Stimulated activated CD8-positive, alpha-beta memory T cell treated with anti-CD3 and anti-CD28 coated beads, Interleukin-7, amount 100 ng/mL, for 1 hour (primary cell): ENCODE measurements at places on chromosomes 12 and 14.

DNA sequence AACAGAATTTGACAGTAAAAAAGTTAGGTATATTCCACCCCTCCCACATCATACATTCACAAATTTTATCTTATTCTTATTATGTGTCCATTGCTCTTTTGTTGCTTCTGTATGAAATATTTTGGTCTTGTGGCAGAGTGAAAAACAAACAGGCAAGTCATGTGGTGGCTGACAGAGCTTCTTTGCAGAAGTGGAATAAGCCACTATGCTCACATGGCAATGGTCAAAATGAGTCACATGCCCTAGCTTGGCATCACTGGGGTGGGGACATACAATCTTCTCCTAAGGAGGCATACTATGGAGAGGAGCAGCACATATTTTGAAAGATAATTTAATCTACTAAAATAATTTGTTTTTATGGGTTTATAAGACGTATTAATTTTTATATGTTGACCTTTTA is 27.7 kb upstream of the CMA1 start:
- DNase-seq, result no peak

- no peak for DNase-seq
Measured at GRCh38 chr12:105445649-105446048, 115.2 kb downstream of the C12orf75 start.

DNA sequence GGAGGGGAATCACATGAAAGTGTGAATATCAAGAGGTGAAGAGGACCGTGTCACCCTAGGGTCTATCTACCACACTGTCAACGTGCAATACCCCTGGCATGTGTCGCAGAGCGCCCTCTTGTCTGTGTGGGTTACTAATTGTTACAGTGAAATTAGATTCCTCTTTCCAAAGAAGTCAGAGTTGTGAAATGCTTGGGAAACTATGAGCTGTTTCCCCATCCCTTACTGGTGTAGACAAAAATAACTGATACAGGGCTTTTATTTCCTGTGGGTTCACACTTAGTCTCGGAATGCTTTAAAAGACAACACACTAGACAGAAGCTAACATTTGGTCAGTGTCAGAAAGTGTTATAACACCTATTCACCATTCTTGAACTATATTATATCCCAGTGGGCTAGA is 597.3 kb downstream of the NRXN3 start:
- no peak for DNase-seq

DNA sequence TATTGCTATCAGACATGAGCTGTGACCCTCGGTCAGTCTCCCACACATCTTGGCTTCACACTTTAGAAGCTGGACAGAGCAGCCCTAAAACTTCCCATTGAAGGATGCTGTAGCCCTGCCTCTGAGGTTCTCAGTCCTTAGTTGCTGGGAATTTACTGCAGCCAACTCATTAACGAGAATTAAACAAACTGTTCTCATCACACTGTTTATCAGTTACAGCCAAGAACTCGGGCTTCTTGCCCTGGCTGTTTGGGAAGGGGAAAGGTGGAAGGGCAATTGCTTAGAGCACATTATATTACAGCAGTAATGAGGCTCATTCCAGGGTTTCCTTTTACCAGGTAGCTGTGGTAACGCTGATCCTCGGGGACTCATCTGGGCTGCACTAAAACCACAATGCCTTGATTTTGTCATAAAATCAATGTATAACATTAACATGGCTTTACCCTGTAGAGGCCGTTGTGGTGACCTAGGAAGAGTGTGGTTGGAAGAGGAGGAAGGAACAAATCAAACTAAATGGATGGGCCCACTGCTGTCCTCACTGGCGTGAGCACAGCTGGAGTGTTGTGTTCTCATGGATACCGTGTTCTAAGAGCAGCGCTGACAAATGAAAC is 87.1 kb downstream of the GPR135 start:
- DNase-seq, result no peak

- DNase-seq, result no peak
Measured at GRCh38 chr14:29390081-29390832, 537.4 kb downstream of the PRKD1 start.

- no peak for DNase-seq
Measured at GRCh38 chr12:32475724-32476123, 76.4 kb downstream of the FGD4 start.

- DNase-seq, result no peak
Measured at GRCh38 chr12:56257491-56258067, 605 bp downstream of the ANKRD52 start.

DNA sequence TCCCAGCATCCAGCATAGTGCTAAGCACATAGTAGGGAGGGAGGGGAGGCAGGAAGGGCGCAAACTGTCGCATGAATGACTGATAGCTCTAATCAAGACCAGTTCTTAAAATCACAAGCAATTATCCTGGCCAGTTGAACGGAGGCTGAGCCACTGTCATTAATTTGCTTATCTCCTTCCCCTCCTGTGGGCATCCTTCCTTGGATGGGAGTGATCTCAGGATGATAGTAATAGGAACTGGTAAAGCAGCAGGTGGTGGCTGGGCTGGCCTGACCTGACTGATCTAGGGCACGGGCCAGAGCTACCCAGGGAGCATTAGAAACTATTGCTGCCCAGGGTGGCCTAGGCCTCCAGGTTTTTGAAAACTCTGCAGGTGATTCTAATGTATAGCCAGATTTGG is 97.0 kb downstream of the BEGAIN start:
- DNase-seq, result no peak

DNA sequence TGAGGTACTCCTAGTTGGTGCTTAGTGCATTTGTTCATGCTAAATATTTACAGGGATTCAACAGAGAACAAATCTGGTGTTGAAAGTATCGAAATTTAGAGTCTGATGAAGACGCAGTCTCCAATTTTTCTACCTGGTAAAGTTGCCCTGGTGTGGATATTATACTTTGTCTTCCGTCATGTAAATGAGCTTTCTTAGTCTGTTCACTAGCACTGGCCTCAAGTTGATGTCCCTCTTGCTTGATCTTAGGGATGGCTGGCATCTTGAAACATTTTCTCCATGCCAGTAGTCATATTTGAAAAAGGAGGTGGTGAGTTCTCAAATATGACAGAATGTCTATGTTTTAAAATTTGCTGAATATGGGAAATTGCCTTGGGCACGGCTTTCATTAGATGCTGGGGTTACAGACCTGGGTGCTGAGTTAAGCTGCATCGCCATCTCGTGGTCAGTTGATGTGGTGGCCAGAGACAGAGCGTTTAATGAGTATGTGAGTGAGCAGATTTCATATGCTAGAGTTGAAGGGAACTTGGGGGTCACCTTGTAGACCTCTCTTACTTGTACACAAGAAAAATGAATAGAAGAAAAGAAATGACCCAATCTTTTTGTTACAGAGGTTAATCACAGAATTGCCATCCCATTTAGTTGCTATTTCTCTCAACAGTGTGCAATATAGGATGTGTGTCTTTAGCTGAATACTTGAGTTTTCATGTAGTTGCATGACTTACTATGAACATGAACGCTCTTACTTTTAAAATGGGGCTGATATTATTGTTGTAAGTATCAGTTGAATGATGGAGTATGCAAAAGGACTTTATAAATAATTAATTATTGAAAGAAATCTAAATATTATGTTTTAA is 172.8 kb upstream of the DCN start:
- DNase-seq, result no peak

GRCh38 chr14:95345032-95345431 is 25.3 kb upstream of the CLMN start:
- no peak for DNase-seq

- DNase-seq, result no peak
Measured at GRCh38 chr12:1318327-1319031, 275.9 kb downstream of the FBXL14 start.

DNA sequence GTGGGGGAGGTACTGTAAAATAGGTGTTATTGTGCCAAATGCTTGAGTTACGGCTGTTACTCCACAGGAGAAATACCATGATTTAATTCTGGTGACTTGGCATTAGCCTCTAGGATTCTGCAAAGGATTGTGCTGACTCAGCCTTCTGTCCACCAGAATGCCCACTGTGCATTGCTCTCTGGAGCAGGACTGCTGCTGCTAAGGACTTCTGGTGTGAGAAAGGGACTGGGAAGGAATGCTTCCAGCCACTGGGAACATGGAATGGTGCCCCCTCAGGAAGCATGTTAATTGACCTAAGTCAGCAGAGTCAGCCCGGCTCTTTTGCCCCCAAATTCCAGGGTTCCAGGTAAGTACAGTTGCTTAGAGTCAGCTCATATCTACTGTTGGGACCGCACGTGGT is 32.9 kb downstream of the ZFHX2 start:
- no peak for DNase-seq

- no peak for DNase-seq
Measured at GRCh38 chr12:93127582-93128331, 198.7 kb upstream of the EEA1 start.

DNA sequence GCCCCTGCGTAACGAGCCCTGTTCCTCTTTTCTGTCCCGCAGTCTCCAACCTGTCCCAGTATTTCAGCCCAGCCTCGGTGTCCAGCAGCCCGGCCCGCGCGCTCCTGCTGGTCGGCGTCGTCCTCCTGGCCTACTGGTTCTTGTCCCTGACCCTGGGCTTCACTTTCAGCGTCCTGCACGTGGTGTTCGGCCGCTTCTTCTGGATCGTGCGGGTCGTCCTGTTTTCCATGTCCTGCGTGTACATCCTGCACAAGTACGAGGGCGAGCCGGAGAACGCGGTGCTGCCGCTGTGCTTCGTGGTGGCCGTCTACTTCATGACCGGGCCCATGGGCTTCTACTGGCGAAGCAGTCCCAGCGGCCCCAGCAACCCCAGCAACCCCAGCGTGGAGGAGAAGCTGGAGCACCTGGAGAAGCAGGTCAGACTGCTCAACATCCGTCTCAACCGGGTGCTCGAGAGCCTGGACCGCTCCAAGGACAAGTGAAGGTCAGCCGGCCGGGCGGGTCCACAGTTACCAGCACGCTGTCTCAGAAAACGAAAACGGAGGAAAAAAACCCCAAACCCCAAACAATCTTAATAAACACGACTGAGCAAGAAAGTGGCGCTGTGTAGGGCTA is 31.6 kb downstream of the BRI3BP start:
- no peak for DNase-seq

DNA sequence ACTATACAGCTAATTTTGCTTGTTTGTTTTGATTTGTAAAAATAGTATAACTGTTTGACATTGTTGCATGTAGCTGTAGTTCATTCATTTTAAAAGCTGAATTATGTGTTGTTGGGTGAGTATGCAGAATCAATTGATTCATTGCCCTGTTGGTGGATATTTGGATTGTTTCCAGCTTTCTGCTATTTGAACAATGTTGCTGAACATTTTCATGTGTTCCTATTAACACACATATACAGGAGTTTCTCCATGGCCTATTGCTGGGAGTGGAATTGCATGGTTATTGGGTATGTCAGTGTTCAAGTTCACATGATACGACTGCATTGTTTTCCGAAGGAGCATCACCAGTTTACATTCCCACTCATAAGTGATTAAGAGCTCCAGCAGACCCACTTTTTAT is 75.3 kb downstream of the SRGAP1 start:
- DNase-seq, result no peak

GRCh38 chr14:76053572-76054355 is 68.2 kb downstream of the IFT43 start:
- no peak for DNase-seq

DNA sequence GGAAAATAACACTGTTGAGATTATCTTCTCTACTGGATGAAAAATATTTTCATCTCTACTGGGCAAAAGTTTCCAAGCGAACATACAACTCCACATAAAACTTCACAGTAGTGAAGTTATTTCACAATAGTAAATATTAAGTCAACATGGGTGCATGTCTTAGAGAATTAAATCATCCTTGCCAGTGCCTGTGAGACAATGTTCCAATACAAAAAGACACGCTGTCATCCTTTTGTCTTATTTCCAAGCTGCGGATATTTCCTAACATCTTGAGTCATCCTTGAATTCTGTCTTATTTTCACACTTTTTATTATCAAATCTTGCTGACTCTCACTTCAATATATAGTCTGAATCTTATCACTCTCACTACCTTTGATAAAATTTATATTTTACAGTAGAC is 142.9 kb upstream of the KITLG start:
- DNase-seq, result no peak

GRCh38 chr12:113287899-113288282 is 47.0 kb downstream of the SLC8B1 start:
- no peak for DNase-seq

- DNase-seq, result no peak
Measured at GRCh38 chr14:64826333-64826732, 53.4 kb downstream of the SPTB start.

DNA sequence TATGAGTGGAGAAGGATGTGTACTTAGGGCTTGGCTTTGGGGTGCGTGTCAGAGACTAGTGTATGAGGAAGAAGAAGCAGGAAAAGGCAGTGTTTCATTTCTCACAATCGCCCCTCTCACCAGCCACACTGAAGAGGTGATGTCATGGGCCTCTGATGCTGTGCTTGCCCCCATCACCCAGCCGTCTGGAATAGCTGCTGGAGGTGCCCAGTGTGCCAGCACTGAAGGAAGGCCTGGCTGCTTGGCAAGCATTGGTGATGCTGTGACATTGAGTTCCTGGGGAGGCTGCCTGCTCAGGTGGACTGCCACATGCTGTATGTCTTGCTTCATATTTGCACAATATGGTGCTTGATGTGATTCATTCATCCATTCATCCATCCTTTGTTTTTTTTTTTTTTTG is 56.2 kb downstream of the CRADD start:
- DNase-seq, result no peak

DNA sequence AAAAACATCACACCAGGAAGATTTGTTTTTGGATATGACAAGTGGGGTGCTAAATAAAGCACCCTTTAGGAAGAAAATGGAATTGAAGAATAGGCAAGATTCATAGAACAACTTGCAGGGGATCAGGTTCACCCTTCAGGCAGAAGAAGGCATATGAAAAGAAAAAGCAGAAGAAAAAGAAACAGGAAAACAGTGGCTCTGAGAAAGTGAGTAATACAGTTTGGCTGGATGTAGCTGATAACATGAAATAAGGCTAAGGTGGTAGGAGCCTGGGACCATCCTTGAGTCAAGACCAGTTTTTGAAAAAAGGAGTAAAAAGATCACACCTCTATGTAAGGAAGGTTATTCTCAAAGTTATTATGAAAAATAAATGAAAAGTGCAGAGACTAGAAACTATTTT is 42.4 kb downstream of the TRIP11 start:
- no peak for DNase-seq

GRCh38 chr12:52662918-52663229 is 10.9 kb upstream of the KRT2 start:
- no peak for DNase-seq

GRCh38 chr14:75978249-75978731 is 3.5 kb downstream of the TGFB3 start:
- no peak for DNase-seq

GRCh38 chr12:57552835-57553313 is 3.0 kb downstream of the KIF5A start:
- no peak for DNase-seq

DNA sequence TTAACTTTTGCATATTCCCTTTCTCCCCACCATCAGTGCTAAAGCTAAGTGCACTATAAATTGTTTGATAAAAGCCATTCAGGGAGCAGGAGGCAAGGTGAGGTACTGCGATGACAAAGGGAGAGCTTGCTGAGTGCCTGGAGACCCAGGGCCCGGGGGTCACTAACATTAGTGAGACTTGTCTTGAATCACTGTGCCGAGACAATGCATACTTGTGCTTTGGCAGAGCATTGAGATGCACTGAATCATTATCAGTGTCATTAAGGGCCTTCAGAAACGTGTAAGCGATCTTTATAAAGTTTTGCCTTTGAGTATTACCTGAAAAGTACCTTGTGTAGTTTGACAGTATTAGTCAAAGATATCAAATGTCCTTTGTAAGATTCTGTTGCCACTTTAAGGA is 447.5 kb downstream of the PCNX1 start:
- no peak for DNase-seq

GRCh38 chr14:53814392-53814791 is 142.2 kb downstream of the BMP4 start:
- no peak for DNase-seq
